Stimulated activated CD4-positive, alpha-beta T cell treated with anti-CD3 and anti-CD28 coated beads, Interleukin-15, amount 100 ng/mL, for 1 hour (primary cell): ENCODE measurements at places on chromosomes 12 and 14.

GRCh38 chr12:110741341-110742095 is 1.2 kb downstream of the PPP1CC start:
- DNase-seq, result no peak

DNA sequence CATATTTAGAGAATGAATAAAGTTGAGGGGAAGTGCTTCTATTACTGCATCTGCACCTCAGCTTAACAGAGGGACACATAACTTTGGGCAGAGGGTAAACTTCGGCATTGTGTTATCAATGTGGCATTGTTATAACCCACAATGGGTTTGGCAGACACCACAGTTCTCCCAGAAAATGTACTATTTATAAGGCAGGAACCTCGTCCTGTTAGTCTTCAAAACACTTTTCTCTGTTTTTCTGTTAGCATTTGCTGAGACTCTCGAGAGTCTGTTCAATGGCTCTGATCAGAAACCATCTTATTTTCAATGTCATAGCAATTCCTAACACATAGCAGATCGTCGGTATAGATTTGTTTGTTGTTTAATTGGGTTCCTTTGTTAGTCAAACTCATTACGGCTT is 13.9 kb downstream of the PPP1R36 start:
- DNase-seq, result no peak

DNA sequence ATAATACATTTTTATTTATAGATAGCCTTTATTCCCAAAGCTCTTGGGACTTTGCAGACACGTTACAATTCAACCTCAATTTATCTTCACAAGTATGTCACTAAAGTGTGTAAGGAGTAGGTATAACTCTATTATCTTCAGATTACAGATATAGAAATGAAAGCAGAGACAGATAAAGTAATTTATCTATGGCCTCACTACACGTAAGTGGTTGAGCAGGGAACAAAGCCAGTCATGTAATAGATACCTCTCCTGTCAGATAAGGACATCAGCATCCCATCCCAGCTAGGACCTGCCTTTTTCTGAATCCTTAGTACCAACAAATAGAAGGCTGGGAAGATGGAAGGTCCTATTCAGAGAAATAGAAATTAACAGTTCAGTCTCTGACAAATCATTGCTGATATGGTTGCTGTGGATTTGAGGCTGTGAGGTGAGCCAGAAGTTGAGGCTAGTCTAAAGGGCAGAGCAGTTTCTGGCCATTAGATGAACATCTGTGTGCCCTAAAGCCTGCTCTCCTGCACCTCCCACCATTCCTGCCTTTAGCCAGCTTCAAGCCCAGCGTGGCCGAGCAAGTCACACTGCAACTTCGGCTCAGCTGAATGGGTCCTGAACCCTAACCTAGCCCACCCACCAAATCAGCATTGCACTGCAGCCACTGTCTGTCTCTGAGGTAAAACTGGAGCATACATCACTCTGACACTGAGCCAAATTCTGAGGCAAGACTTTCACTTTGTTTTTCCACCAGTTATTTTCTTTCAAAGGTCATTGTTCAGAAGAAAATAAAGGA is 71.1 kb upstream of the PLEKHA5 start:
- no peak for DNase-seq

DNA sequence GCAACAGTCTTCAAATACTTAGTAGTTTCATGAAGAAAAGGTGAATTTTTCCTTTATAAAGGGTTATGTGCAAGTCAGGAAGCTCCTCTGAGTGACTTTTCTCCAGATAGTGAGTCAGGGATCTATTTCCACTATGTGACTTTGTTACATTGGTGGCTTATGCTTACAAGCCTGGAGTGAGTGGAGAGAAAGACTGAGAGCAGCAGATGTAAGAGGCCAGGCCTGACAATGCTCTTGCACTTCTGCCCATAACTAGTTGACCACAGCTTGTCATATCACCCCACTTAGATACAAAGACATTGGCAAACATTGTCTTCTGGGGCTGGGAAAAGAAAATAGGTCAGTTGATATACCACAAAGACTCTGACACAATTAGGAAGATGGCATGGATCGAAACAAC is 236.5 kb downstream of the PDZRN4 start:
- no peak for DNase-seq

- DNase-seq, result no peak
Measured at GRCh38 chr14:54537651-54538050, 27.9 kb downstream of the CGRRF1 start.

DNA sequence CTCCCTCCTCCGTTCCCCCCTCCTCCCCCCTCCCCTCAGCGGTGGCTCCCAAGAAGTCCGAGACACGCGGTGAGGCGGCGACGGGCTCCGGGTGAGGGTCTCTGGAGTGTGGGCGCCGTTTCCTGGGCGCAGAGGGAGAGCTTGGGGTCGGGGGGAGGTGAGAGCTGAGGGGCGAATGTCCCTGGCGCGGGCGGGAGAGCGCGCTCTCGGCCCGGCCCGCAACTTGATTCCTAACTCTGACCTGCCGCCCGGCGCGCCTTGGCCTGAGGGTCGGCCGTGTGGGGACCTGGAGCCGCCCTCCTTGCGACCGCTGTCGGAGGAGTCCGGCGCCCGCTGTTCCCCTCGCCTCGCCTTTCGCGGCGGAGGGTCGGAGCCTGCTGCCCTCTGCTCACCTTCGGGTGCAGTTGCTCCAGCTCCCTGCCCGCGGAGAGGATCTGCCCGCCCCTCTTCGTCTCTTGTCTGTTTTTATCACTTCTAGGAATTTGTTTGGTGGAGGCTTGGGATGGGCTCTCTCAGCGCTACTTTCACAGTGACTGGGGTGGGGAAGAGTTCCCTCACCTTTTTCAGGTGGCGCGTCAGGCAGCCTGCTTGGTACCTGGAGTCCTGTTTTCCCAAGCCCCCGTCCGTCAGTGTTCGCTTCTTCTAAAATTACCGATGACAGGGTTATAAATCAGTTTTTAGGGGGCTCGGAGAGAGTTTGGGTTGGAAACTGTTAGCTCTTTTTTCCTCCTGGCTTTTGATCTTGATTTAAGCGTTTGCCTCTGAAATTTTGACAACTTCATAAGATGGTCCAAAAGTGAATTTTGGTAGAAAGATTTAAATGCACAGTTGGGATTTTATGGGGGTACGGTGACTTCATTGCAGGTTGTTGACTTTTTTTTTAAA is 495 bp downstream of the ADIPOR2 start:
- no peak for DNase-seq

DNA sequence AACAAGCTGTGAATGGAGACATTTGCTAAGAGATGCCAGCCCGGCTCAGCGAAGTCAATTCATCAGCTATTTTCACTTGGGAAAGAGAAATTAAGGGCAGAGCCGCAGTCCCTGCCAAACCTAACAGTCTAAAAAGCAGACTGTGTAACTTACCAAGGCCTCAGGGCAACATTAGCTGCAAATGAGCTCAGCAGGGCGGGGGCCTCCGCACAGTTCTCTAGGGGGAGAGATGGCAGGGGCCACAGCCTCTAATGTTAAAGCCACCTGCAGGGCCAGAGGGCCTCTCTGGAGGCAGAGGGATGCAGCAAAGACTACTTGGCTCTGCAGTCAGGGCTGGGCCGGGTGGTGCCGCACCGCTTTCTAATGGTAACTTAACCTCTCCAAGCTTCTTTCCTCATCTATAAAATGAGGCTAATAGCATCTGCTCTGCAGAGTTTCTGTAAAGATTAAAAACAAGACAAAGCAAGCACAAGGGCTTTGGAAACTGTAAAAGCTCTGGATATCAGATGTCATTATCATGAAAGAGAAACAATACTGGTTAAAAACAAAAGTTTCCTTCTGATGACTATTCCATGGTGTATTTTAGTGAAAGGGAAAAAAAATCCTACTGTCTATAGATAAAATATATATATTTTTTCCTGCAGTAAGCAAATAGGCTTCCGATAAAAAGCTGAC is 13.4 kb upstream of the GPRC5A start:
- DNase-seq, result no peak

DNA sequence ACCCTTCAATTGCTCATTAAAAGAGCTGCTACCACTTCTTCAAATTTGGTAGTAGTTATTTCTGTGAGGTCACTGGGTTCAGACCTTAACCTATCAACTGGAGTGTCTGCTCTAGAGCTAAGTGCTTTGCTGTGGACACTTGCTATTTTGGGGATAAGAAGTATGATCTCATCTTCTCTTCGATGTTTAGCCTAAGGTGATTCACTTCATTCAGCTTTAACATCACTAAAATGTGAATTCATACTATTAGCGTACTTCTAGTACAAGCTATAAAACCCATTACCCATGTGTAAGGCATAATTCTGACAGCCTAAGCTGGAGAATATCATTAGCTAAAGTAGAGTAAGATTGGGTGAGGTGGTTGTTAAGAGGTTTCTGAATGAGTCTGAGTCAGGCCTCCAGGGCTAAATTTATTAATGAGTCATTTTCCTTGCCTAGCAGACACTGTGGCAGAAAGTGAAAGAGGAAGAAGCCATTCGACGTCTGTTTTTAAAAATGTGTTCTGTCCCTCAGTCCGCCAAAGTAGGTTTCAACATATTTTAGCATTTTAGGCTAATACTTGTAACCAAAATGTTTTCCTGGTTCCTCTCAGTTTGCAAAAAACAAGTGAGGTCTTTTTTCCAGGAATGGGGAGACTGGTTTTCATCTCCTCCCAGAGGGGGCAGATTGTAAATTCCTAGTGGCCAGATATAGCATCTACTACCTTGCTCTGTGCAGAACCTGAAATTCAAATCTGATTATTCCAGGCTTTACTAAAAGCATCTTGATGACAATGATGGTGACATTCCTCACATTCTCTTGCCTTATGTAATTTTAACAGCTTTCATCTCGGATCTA is 103.6 kb downstream of the SSPN start:
- DNase-seq, result no peak

GRCh38 chr12:102501773-102502172 is 21.4 kb upstream of the IGF1 start:
- DNase-seq, result no peak

GRCh38 chr14:105413544-105413886 is 6.1 kb upstream of the MTA1 start:
- no peak for DNase-seq

DNA sequence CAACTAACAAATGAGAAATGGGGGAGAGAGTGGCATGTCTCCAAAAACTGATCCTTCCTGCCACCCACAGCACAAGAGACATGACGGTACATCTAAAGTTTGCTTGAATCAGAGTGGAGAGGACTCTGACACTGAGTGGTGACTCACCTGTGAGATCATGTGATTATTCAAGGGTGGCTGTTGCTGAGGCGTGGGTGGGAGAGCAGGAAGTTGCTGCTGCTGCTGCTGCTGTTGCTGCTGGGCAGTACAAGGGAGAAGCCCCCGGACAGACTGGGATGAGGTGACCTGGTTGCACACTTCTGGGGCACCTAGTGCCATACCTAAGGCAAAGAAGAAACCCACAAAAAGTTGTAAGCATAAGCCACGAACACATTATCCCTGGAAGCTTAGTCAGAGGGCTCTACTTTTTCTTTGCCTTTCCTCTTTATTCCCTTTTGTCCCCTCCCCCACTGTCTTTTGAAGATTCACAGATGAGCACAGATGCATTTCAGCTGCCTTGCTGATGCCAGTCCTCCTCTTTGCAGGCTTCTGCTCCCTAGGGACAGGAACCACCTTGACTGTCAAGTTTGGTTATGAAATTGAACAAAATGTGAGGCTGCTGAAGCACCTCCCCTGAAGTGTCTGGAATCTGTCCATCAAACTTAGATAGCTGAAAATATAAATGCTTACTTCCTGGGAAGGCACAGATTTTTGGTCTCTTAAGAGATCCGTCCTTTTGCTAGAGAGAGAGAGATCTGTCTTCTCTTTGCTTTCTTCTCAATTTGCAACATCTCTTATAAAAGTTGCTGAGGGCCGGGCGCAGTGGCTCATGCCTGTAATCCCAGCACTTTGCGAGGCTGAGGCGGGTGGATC is 29.4 kb upstream of the STAC3 start:
- DNase-seq, result peak; percentile 42

- DNase-seq, result no peak
Measured at GRCh38 chr14:69046476-69046860, 67.4 kb upstream of the ACTN1 start.
